NCI-H1417 treated with DMSO at 0.1 percent for 48 hours (cell line): ENCODE measurements at places on chromosomes 2 and 18.
A peak's percentile ranks its signal among the peaks of the same experiment; 100 is the strongest.

- DNase-seq = no peak
These were observed 104.3 kb upstream of the PXDN start for GRCh38 chr2:1848599-1848995.

- no peak for DNase-seq
These were observed 24.5 kb downstream of the ROCK2 start for GRCh38 chr2:11319939-11320338.

- DNase-seq = peak; percentile 49
These were observed 48.5 kb upstream of the ATP6V1B1 start for GRCh38 chr2:70887208-70887549.

- no peak for DNase-seq
These were observed 18.8 kb downstream of the TMEM185B start for GRCh38 chr2:120204417-120204816.

- DNase-seq = no peak
These were observed 121.5 kb upstream of the SIX2 start for GRCh38 chr2:45130736-45131135.

- DNase-seq = no peak
These were observed 105.6 kb downstream of the PRPF40A start for GRCh38 chr2:152611458-152612231.

DNA sequence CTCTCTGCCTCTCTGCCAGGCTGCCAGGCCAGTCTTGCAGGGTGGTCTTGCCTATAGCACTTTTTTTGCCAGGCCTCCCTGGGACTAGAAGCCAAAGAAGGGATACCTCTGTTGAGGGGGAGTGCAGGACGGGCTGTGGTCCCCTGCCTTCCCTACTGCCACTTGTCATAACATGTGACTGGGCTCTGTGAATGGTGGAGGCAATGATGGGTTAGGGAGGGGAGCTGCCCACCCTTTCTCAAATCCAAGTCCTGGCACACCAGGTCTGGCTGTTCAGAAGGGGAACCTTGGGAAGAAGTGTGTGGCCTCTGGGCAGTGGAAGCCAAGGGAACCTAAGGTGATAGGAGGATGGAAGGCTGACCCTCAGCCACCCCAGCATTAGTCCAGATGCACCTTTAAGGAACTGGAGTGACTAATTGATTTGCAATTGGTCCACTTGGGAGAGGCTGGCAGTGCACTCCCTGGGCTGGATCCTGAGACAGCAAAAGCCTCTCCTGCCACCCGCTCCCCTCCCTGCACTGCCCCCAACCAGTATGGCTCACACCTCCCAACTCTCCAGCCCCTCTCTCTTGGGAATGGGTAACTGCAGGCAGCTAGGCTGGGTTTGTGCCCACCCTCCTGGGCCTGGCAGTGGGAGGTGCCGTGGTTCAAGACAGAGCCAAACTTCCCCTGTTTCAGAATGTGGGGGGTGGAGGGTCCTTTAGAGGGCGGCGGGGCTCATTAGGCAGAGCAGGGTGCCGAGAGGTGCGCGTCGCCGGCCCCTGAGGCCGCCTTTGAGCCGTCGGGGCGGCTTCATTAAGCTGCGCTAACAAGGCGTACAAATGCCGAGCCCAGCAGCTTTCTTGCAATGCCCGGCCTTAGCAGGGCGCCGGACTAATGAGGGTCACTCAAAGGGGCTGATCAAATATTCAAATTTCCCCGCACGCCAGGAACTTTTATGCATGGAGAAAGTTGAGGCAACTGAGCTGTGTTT is 4.5 kb upstream of the SIX3 start:
- DNase-seq = no peak

- no peak for DNase-seq
These were observed 72.8 kb downstream of the ZNF521 start for GRCh38 chr18:25279133-25279532.

DNA sequence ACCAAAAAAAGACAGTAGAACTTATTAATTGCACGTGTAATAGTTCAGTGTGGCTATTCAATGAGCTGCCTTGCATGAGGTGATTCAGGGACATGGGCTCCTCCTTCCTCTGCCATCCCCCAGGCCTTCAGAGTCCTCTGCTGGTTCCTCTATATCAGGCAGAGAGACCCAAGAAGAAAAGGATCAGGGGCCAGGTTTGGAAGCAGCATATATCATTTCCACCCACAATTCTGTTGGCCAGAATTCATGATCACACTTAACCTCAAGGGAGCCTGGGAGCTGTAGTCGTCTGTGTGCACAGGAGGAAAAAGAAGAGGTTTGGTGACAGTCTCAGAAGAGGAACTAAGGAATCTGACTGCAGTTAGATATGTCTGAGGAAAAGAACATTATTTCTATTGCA is 114.0 kb upstream of the GLS start:
- no peak for DNase-seq

DNA sequence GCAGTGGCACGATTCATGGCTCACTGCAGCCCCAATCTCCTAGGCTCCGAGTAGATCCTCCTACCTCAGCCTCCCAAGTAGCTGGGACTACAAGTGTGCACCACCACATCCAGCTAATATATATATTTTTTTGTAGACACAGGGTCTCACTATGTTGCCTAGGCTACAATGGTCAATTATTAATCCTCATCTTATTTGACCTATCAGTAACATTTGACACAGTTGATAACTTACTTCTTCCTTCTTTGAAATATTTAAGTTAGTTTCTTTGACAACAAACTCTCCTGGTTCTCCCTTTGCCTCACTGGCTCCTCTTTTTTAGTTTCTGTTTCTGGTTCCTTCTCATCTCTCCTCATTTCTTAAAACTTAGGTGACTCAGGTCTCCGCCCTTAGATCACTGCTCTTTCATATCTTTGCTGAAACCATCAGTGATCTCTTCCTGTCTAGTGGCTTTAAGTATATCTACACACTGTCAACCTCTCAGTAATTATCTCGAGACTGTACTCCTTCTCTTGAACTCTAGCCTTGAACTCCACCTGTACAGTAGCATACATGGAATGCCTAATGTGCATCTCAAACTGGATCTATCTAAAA is 11.5 kb downstream of the PGAP1 start:
- DNase-seq = no peak

DNA sequence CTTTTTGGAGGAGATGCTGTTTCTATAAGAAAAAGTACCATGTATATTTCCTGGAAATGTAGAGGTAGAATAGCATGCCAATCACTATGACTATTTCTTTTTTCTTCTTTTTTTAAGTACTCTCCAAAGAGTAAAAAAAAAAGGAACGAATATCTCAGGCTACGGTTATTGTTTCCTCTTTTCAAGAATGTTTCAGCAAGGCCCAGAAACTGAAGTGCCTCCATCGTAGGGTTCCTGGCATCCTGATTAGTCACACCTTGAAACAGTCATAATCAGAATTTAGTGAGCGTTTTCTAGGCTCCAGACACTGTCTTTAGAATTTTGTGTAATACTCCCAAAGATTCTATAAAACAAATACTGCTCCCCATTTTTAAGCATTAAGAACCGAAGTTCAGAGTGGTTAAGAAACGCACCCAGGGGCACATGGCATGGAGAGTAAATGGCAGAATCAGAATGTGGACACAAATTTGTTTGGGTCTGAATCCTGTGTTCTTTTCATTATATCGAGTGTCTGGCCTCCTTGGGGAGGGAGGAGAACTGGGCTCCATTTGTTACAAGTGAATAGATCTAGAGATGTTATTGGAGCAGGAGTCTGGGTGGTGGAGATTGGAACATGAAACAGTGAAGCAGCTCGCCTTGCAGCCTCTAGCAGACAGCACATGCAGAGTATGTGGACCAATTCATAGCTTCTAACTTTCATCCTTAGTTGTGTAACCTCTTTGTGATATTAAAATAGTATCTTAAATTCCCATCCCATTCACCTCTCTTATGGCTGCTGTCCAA is 26.7 kb downstream of the ZEB2 start:
- no peak for DNase-seq

DNA sequence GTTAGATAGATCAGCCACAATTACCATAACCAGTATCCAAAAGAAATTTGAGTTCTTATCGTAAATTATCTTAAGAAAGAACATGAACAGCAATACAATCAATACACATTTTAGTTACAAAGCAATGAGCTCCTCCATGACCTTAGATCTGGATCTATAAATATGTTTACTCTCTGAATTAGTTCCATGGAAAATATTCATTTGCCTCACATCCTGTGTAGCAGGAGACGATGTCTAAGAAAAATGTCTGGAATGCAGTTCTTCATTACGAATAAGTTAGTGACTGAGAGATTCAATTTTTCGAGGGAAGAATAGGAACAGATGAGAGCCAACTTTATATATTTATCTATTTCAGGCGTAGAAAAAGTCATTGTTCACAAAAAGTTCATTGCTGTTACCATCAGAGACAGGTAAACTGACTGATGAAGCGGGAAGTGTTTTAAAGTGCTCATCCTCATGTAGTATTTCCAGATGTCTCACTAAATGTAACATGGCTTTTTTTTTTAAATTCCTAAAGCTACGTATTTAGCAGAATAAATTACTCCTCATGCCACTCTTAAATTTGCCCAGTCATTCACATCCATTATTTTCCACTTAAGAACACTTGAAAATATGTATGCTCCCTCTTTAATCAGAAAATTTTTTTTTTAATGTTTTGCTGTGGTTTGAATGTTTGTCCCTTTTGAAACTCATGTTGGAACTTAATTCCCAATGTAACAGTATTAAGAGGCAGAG is 106.5 kb upstream of the SCN1A start:
- no peak for DNase-seq

DNA sequence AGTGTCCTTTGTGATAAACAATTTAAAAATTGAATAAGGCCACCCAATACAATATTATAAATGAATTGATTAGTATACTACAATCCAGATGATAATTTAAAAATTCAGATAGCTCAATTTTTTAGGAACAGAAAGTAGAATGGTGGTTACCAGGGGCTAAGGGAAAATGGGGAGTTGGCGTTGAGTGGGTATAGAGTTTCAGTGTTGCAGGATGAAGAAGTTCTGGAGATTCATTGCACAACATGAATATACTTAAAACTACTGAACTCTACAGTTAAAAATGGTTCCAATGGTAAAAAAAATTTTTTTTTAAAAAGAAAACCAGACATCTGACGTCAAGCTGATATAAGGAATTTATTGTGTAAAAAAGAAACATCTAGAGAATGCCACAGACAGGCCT is 20.9 kb downstream of the SLC39A6 start:
- no peak for DNase-seq

GRCh38 chr2:38215993-38216392 is 140.0 kb upstream of the CYP1B1 start:
- no peak for DNase-seq

- DNase-seq = no peak
These were observed 266.1 kb downstream of the SLC4A3 start for GRCh38 chr2:219893541-219893940.

DNA sequence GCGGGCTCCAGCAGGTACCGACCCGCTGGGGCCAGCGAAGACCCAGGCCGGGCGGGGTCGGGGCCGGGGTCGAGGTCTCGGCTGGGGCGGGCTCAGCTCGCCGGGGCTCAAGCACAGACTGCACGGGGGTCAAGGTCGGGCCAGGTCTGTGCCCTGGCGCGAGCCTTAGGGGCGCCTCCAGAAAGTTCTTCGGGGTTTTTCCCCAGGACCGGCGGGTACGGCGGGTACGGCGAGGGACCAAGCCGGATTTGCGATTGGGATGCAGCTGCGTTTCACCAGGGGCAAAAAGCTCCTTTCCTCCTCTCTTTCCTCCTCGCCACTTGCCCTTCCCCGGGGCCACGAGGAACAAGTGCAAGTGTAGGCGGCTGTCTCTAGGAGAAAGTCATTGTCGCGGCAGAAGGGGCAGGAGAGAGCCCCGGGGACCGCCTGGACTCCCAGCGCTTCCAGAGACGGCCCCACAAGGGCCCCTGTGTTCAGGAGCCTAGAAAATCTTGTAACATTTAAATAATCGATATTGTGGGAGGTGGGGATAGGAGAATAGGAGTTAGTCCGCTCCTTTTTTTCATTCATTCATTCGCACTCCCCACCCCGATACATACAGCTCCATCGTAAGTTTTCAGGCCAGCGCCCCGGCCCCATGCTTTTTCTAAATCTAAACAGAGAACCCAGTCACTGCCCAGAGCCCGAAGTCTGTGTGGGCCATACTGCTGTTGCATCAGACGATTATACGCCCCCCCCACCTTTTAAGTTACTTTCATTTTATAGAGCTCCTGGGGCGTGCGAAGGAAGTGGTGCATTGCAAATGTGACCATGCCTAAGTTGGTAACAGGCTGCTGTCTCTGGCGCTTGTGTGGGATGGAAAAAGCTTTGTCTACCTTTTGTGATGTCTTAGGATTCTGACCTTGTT is 679 bp downstream of the PMAIP1 start:
- DNase-seq = peak; percentile 69

DNA sequence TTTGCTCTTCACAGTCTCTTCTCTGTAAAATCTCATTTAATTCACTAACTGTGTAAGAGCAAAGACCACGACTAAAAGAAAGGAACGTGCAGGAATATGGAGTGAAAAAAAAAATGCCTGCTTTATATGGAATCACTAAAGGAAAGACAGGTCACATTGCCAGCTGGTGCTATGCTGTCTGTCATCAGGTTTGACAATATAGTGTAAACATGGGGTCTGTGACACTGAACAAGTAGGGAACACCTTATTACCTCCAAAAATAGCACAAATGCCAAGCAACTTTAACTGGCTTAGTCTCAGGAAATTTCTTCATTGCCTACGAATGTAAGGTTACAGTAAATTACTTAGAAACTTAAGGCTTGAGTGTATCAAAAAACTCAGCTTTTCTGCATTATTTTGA is 364.5 kb upstream of the LINC00305 start:
- DNase-seq = no peak

DNA sequence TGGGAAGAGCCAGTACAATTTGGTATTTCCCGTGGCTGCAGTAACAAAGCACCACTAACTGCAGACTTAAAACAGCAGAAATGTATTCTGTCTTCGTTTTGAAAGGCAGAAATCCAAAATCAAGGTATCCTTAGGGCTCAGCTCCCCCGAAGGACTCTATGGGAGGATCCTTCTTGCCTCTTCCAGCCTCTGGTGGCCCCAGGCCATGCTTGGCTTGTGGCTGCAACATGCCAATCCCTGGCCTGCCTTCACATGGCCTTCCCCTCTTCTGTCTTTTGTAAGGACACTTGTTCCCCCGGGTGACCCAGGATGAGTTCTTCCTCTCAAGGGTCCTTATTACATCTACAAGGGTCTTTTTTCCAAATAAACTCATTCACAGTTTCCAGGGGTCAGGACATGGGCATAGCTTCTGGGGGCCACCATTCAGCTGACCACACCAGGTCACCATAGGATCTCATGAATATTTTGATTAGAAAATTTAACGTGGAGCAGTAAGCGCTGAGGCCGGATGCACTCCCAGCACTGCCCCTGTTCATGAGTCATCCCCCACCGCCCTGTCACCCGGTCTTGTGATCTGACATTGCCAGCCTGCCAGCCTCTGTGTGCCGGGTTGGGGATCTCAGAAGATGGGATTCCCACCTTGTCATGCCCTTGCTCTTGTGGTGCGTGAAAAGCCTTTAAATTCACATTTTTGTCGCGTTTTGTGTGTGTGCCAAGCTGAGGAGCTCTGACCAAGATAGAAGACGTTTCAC is 61.2 kb upstream of the B3GNT7 start:
- DNase-seq = no peak

DNA sequence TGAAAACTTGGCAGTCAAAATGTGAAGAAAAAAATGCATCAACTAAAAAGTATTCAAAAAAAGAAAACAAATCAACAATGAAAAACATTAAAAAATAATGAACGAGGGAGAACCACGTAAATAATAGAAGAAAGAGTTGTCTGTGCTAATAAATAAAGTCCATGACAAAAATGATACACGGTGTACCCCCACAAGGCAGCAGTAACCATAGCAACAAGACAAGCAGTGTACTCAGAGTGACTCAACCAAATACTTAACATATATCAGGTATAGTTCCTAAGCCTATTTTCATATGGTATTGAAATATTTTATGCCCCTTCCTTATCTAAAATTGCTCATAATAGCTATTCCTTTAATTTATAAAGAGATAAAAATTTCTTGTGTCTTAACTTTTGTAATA is 162.3 kb upstream of the TMEM200C start:
- no peak for DNase-seq
